ENCODE measurements at places on chromosomes 12 and 14. TPM values are rescaled to one million over a fixed set of nuclear protein-coding genes. Genes with fewer than 3 reads are reported as not detected.

GRCh38 chr12:68334132-68334531 is 2.0 kb upstream of the MDM1 start:
- no peak for DNase-seq

DNA sequence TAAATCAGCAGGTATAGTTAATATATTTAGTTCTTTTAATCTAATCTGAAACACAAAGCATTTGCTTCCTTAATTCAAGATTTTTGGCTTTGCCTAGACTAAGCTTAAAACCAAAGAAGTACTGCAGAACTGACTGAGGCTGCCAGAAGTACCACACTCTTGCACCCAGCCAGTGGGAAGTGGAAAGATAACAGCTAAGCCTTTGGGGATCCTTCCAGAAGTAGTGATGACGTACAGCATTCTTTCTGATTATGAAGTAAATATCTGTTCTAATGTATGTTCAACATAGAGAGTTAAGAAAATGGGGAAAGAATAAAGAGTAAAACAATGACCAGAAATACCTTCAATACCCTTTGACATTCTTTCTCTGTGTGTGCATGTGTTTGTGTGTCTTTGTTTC is 19.3 kb downstream of the NTF3 start:
- no peak for DNase-seq

- no peak for DNase-seq
These were observed 452 bp downstream of the P2RX2 start for GRCh38 chr12:132619071-132619385.

DNA sequence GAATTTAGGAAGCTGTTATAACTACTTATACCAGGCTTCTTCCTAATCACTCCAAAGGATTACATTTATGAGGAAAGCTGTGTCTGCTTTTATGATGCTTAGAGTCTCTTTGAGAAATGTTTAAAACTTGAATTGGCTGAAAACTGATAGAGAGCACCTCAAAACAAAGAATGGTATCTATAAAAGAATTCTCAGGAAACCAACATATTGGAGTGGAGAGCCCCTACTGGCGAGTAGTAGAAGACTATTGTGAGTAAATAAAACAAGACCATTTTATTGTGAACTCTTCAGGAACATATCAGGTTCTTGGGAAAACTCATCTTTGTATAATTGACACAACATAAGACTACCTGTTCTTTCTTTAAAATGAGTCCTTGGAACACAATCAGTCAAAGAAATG is 578.6 kb downstream of the RERGL start:
- no peak for DNase-seq

The ASCL1 gene
- not detected for total RNA-seq
